ENCODE measurements at places on chromosomes 6 and 20.

- DNase-seq: no peak
These were observed 48.0 kb downstream of the CEP85L start for GRCh38 chr6:118603372-118603771.

GRCh38 chr6:155093430-155093829 lies 98.3 kb downstream of the TIAM2 start:
- no peak for DNase-seq

DNA sequence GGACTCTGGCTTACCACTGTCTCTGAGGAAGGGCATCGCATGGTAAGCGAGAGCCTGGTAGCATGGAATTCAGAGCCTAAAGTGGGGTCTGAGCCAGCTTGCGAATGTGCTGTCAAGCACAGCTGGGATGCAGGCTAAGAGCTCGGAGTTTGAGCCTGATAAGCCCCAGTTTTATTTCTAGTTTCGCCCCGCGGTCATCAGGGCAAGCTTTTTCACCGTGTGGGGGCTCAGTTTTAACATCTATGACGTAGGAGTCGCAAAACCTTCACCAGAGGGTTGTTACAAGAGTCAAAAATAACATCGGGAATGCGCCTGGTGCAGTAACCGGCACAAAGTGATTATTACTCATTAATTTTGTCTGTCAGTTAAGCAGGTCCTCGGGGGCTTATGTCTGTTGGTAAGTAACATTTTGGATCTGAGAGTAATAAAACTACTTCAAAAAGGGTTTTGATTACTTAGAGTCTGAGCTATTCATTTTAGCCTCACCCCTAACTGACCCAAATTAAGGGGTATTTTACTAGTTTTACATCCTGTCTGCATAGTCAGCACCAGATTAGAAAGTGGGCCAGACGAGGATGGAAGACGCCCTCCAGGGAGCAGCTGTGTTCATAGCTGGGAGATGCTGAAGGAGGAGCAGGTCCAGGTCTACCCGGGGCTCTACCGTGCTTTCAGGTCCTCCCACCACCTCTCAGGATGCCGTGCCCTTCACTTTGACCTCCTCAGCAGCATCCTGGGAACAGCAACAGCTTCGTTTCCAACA lies 29.7 kb downstream of the SLC22A23 start:
- no peak for DNase-seq

- peak; percentile 79 for DNase-seq
These were observed 111.3 kb upstream of the MLN start for GRCh38 chr6:33915134-33915533.

DNA sequence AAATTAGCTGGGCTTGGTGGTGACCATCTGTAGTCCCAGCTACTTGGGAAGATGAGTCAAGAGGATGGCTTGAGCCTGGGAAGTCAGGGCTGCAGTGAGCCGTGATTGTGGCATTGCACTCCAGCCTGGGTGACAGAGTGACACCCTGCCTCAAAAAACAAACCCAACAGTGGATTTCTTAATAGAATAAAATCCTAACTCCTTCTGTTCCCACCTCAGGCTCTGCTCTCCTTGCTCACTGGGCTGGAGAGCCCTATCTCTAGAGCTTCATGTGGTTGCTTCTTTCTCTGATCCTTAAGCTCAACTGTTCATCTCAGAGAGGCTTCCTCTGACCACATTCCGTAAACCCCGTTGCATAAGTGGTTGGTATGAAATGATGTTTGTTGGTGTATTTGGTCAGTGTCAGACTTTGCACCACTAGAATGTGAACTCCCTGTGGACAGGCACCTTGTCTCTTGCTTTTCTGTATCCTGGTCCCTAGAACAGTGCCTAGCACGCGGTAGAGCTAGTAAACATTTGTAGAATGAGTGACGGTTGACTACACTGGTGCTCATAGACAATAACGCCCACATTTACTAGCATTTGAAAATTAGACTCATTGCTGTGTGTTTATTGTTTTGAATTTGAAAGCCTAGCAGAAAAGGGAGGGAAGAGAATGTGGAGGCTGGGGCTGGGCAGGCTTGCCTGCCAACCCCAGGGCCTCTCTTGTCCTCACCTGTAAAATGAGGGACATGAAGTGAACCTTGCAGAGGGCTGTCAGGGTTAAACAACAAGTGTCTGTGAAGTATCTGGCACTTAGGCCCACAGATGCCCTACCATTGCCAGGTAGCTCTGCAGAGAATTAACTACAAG lies 4.2 kb downstream of the MAPRE1 start:
- no peak for DNase-seq

GRCh38 chr6:155418017-155418761 lies 37.5 kb downstream of the NOX3 start:
- no peak for DNase-seq

- no peak for DNase-seq
These were observed 142.2 kb upstream of the ATXN1 start for GRCh38 chr6:16903470-16903869.

DNA sequence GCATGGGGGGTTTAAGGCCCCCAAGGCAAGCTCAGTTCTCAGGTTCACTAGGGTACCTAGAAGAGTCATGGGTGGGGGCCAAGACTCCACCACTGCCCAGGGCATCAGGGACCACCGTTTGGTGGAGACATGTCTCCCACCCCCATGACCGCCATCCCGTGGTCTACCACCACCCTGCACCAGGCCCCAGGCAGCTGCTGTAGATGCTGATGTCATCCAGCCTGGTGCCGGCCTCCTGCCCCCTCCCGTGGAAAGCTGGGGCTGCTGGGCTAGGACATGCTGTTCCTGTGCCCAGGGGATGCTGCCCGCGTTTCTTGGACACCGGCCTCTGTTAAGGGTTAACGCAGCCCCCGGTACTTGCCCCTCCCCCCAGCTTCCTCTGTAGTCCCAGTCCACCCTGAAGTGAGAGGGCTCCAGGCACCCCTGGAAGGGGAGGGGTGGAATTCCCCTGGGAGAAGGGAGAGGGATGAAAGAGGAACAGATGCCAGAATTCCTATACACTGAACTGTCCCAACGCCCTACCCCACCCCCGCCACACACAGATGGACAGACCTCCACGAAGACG lies 587 bp downstream of the IP6K3 start:
- DNase-seq: peak; percentile 96

DNA sequence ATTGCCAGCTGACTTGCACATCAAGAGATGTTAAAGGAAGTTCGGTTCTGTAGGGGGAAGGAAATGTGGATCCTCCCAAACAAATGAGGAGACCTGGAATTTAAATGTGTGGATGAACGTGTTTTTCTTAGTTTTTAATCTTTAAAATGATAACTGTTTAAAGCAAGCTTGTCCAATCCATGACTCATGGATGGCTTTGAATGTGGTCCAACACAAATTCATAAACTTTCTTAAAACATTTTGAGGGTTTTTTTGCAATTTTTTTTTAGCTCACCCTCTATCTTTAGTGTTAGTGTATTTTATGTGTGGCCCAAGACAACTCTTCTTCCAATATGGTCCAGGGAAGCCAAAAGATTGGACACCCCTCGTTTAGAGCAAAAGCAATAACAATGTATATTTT lies 12.6 kb downstream of the TUBB2B start:
- no peak for DNase-seq

DNA sequence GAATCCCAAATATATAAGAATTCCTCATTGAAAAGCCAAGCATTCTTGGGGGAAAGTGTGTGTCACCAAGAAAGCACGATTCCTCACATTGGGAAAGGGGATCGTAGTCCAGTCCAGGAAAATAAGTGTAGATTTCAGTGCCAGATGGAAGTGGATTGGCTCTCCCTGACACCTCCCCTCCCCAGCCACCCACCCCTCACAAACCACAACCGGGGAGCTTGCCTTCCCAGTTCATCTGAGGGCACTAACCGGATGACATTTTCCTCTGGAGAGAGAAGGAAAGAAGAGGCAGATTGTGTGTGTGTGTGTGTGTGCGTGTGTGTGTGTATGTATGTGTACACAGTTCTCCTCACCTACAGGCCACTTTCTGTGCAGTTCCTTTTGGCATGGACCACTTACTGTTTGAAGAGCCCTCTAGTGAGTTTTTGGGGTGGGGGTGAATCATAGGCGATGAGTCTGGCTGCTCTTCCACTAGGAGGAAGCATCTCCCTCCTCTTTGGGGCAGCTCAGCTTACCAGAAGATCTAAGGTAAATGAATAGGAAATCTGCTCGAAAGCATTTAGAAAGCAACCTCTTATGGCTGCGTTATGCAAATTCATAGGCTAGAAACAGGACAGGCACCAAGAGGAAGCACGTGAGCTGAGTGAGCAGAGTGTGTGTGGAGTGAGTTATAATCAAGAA lies 20.8 kb downstream of the DAAM2 start:
- no peak for DNase-seq
